ENCODE measurements at places on chromosomes 4 and X.

GRCh38 chrX:125744914-125745313 is 421.2 kb downstream of the DCAF12L2 start:
- DNase-seq = no peak

DNA sequence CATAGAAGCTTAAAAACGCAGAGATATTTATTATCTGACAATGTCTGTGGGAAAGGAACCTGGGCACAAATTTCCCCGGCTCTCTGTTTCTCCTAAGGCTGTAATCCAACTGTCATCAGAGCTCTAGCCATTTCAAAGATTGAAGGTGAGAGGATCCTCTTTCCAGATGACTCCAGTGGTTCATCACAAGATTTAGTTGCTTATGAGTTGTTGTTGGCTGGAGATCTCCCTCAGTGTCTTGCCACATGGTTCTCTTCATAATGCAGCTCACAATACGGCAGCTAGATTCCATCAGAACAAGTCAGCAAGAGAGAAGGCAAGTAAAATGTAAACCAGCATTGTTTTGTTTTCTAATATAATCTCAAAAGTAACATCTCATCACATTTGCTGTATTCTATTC is 369.4 kb downstream of the GASK1B start:
- DNase-seq = no peak

DNA sequence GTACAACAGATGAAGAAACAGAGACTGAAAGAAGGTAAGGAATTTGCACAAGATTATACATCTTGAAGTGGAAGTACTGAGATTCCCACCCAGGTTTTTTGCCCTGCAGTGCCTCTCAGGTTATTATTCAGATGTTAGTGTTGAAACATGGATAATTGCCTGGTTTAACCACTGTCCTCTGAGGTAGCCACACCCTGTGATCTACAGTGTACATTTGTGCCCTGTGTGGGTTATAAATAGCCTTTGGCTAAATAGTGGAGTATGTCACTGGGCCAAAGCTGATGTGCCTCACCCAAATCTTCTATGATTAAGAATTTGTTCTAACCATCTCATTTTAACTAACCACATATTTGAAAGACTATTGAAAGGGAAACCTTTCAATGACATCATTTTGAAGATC is 5.4 kb upstream of the ASB5 start:
- no peak for DNase-seq

- no peak for DNase-seq
These were observed 48.1 kb upstream of the BCOR start for GRCh38 chrX:40145923-40146261.

DNA sequence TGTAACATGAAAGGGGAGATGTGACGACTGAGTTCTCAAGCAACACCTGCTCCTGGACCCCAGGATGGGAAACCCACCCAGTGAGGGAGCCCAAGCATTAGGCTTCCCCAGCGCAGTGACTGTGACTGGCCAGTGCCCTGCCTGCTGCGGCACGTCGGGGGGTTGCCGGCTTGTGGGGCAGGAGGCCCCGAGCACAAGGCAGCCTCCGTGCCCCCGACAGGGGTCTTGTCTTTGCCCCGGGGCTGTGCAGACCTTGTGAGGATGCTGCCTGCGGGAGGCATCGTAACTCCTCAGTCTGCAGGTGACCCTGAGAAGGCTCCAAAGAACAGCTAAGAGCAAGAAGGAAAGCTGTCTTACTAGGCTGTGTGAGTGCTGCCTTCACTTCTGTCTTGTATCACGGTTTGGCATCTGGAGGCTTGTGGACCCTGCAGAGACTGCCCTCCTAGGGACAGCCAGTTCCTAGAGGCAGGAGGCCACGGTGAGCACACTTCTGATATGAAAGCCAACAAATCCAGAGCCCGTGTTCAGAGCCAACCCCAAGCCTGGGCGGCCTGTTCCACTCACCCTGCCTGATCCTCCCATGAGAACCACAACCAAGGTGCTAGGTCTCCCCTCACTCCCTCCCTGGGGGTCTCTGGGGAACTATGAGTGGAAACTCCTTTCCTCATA is 47.7 kb downstream of the FGFRL1 start:
- DNase-seq = no peak

DNA sequence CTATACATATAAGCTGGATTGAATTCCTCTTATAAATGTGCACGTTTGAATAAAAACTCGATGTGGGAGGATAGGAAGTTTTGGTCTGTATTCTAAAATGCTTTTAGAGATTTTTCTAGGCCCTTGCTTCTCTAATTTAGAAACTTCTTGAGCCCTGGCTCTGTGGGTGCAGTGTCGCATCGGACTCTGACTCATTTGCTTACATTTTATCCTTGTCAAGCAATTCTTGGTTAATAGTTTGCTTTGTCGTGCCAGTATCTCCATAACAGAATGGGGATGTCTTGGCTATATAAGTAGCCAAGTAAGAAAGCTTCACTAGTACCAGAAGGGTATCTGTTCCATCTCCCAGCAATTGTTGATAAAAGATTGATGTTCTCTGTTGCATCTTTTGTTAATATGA is 10.7 kb downstream of the SGMS2 start:
- DNase-seq = no peak

GRCh38 chr4:46878641-46879040 is 30.4 kb downstream of the COX7B2 start:
- DNase-seq = no peak

DNA sequence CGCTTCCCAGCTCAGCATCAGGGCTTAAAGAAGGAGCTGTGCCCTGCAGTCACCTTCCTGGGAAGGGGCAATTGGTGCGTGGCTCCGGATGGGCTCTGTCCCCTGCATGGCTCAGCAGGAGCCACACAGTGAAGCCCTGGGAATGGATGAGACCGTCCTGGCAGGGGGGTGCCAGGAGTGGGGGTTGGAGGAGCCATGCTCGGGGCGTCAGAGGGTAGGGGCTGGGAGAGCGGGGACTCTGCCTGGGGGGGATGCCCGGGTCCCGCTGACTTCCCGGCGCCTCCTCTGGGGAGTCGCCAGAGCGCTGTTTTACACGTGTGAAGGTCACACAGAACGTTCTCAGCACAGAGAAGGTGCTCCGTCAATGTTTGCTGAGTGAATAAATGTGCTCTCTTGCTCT is 184.1 kb downstream of the AFAP1 start:
- no peak for DNase-seq

DNA sequence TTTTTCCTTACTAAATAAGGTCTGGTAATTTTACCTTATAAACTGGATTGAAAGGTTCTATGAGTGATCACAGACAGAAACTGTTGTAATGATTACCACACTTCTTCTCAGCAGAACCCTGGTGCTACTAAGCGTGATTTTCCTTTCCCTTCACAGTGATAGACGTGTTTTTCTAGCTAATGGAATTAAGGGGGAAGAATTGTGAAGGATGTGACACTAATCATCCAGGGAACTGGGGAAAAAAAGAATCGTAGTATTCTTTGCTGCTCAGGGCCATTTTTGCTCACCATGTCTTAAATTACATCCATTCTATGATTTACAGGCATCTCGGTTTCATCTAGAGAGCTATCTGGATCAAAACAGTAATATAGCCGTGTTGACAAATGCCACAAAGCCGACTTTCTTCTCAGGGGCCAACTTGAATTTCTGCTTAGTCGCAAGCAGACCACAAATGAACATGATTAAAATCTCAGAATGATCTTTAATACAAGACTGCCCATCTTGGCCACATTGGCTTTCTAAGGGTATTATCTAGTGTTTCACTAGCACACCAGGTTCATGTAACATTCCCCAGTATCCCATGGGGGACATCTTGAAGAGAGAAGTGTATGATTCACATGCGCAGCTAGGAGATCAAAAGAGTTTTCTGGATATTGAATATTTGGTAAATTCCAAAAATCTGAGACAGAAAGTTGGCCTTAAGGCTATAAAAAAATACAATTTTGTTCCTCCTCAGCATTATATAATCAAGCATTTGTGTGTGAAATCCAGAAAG is 154.0 kb downstream of the UGT8 start:
- DNase-seq = no peak

- DNase-seq = no peak
These were observed 165.4 kb upstream of the USP38 start for GRCh38 chr4:143019351-143019750.

GRCh38 chrX:118839334-118839958 is 15.8 kb downstream of the ZCCHC12 start:
- peak; percentile 44 for DNase-seq

DNA sequence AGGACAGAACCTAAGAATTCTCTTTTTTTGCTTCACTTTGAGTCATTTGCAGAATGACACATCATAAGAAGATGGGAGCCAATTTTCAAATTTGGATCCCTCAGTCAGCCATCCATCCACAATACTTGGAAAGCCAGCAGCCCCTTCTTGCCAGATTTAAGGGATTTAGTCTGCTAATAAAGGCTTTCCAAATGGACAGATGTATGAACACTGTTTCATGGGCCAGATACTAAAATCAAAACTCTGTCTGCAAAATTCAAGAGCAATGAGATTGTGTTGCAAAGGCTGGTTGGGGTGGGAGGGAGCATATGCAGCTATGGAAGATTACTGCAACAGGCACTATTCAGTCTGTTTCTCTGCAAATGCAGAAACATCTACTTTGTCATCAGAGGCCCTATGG is 37.7 kb upstream of the KCNIP4 start:
- DNase-seq = no peak

DNA sequence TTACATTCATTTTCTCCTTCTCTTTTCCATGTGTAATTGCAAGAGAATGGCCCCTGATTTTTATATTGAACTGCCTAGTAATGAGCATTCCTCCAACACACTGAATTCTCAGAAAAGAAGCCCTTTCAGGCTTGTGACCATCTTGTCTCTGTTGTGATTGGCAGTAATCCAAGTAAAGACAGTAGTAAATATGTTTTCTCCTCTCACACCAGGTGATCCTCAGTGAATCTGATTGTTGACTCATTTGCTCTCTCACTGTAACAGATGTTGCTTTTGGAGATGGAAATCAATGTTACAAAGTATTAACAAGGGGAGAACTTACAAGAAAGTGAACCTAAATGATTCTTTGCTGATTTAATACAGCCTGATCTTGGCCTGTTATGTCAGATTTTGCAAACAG is 271.0 kb downstream of the AFF2 start:
- no peak for DNase-seq

GRCh38 chr4:83389756-83390505 is 55.3 kb upstream of the HPSE start:
- DNase-seq = no peak

DNA sequence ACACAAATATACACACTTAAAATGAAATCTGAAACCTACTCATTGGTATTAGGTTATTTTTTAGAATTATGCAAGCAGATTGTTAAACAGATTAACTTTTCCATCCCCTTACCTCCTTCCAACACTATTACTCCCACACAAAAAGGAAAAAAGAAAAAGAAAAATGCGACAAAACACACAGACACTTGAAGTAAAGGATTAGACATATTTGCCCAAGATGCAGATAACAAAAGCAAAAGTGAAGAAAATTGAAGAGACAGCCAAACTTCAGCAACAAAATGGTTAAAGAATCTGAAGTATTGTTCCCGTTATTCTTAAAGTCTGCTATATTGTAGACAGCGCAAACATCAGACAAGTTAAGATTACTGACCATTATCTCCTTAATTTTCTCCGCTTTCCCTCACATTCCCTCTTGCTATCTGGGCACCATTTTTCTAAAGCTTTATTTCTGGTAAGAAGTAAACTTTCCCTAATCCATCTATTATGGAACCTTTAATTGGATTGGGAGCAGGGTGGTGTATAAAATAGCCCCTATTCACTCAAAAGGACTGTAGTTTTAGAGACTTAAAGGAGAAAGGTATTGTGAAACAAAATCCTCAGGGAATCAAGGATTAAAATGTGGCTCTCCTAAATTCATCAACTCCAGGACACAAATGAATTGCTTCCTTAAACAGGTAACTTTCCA is 34.7 kb upstream of the MAB21L2 start:
- DNase-seq = no peak

GRCh38 chr4:122744229-122744628 is 11.7 kb downstream of the BBS12 start:
- no peak for DNase-seq

DNA sequence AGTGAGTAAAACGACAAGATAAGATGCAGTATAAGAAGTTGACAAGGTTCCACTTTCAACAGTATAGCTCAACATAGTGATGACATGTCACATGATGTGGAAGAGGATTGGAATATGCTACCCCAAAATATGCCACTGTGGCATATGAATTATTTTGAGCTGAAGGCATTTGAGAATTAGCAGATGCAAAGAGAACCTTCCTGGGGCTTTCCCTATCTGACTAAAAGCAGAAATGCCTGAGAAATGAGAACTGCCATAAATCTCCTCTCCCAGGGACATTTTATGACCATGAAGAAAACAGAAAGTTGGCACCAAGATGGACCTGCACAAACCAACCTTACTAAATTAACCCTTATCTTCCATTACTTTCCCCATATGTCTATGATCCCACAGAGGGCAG is 24.8 kb downstream of the CDKN2AIP start:
- DNase-seq = no peak

DNA sequence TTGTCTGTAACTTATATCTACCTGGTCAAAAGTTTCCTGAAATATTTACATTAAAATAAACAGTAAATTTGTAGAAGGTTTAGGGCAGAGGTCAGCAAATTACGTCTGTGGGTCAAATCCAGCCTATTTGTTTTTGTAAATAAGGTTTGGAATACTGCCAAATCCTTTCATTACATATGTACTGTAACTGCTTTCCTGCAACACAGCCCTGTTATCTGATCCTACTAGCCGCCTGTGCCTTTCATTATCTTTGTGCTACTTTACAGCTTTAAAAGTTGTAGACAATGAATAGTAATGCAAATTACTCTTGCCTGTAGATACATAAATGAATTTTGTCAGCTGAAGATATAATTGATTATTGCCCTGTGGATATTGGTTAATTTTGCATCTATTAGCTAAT is 369.6 kb upstream of the SLC7A11 start:
- no peak for DNase-seq

- no peak for DNase-seq
These were observed 188.4 kb downstream of the SHROOM3 start for GRCh38 chr4:76623217-76624045.

DNA sequence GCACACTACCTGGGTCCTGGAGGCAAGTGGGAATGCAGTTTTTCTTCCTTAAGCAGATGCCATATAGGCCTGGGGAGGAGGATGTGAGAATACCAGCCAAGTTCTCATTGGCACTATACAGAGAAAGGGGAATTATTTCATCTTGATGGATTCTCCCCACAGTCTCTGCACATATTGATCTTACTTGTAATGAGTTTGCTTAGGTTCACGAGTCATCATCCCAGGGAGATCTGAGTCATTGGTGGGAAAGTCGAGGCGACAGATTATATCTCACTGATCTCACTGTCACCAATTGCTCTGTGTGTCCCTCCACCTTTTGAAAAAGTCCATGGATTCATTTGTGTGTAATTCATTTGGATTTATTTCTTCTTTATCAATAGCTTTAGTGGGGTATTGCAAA is 156.8 kb downstream of the AR start:
- no peak for DNase-seq

Measured in hematopoietic multipotent progenitor cell treated with erythropoietin and hydrocortisone succinate and interleukin-3 and kit ligand, for 17 days (in vitro differentiated cells).